ENCODE measurements at places on chromosomes 3 and 15. TPM values are rescaled to one million over a fixed set of nuclear protein-coding genes. Genes with fewer than 3 reads are reported as not detected.

- DNase-seq = no peak
Measured at GRCh38 chr15:62816342-62817069, 226.0 kb upstream of the TPM1 start.

DNA sequence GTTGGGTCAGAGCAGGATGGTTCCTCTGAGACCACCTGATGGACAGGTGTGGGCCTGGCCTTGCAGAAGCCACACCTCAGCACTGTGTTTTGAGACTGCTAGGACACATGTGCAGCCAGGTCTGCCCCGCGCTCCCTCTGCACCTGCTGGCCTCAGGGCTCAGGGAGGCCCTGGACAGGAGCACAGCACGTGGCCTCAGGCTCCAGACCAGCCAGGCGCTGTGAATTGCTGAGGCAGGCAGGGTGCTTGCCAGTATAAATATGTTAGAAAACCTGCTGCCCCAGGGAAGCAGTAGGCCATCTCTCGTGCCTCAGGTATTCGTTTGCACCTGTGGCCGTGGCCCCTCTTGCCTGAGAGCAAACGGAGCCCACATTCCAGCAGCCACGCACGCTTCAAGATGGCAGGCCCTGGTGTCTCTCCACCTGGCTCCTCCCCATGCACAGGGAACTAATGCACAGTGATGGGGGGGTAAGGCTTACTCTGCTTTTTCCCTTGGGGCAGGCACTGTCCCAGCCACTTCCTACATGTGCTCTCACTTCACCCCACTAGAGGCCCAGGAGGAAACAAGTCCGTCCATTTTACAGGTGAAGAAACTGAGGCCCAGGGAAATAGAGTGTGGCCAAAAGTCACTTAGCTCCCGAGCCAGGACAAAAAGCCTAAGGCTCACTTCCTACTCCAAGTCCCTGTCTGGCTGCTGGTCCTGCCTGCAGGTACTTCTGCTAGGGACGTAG lies 20.4 kb downstream of the SEC61A1 start:
- no peak for DNase-seq

DNA sequence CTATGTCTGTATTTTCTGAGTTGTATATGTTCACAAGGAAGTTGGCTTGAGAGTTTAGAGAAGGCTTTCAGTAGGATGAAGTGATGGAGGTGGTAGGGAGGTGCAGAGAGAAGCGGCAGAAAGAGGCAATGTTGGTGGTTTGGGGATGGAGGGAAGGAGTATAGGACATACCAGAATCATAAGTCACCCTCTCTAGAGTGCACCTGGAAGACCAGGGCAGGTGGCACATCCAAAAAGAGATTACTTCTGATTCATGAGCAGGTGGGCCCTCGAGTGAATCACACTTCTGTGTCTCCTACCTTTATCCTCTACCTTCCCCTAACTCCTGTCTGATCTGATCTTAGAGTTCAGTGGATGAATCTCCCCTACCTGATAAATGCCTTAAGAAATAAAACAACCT lies 41.8 kb upstream of the MRPL3 start:
- DNase-seq = no peak

Gene CLEC3B
- not detected for total RNA-seq

- no peak for DNase-seq
Measured at GRCh38 chr3:48543271-48543866, 13.2 kb downstream of the PFKFB4 start.

DNA sequence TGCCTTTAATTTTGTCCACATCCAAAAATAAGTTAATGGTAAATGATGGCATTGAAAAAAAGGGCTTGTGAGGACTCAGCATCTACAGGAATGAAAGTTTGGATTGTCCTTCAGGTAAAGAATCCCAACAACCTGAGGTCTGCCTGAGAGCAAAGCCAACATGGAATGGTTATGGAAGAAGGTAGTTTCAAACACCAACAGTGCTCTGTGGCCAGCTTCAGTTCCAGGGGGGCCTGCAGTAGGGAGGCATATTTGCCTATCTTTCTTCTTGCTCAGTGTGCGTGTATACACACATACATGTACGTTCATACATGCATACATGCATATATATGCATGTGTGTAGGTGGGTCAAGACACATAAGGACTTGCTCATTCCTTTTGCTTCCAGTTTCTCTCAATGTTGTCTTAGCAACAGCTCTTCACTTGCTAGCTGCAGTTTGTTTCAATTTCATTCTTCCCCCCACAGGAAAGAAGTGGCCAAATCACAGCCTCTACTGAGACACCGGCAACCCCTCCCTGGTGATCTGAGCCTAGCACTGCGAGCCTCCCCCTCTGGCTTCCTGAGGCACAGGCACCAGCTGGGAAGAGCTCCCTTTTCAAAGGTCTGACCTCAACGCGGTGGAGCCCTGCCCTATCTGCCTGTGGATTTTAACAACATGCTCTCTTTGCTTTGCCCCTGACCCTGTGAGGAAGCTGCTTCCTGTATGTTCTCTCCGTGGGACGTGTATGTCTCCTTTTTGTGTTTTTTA lies 146.2 kb downstream of the KLF13 start:
- peak; percentile 67 for DNase-seq

- DNase-seq = no peak
Measured at GRCh38 chr3:178223876-178224275, 312.4 kb upstream of the KCNMB2 start.

DNA sequence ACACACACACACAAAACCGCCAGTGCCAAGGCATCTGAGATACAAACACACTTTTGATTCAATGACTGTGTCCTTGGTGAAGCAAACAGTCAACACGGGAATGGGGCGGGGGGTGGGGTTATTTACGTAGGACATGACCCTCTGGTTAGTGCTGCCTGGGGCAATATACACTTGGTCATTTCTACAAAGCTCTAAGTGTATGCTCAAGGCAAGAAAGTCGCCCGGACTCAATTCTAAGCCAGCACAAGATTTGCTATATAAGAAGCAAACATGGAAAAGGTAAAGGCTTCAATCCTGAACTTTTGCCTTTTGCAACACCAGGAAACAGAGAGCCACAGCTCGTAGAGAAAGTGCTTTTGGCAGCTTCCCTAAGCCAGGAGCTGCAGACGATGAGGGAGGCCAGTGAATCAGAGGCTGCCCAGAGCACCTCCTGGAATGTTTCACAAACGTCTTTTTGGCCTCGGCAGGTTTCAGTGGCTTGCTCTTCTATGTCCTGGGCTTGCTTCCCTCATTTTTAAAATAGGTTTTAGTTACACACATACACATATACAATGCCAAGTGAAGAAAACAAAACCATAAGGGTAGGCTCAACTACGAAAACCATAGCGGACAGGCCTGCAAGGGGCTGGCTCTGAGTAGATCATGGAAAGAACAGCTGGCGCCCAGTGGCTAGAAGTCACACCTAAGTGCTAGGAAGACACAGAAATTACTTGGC lies 73.6 kb downstream of the TM4SF4 start:
- no peak for DNase-seq

- DNase-seq = no peak
Measured at GRCh38 chr3:130711565-130712324, 34.9 kb downstream of the PIK3R4 start.

- DNase-seq = no peak
Measured at GRCh38 chr15:66110864-66111263, 142.7 kb downstream of the MEGF11 start.

GRCh38 chr15:50234764-50235163 lies 30.8 kb downstream of the HDC start:
- DNase-seq = no peak

GRCh38 chr3:110881069-110881468 lies 190.5 kb upstream of the NECTIN3 start:
- peak; percentile 0 for DNase-seq

DNA sequence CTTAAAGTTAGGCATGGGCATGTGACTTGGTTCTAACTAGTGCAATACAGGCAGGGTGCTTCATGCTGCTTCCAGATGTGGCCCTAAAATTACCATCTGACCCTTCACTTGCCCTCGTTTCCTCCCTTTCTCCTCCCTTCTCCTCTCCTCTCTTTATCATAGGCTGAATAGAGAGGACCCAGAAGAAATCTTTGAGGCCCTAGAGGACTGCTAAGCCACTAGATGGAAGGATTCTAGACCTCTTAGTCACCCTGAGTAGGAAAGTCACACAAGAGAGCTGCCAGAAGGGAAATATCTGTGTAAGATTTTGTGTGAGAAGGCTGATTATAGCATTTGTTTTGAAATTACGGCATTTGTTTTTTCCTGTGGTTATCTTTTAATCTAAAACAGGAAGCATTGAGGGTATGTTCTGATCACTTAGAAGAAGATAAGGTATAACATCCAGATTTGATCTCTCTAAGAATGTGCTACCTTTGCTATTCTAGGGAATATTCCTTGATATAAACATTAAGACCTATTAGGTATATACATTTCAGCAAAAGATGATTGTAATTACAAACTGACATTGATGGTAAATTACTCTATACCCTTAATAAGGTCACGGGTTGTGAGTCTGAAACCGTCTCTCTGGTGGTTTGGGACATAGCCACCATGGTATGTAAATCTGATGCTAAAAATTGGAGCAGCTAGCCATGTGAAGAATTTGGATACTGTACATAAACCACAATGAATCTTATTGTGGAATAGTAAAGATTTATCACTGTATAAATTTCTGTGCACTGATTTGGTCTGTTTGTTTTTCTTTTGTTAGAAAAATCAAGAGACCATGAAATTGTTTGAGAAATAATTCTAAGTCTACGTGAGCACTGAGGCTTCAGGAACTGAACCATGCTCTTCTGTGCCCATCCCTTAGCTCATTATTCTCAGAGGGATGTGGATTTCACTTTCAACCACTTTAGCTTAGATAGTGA lies 84.1 kb downstream of the TP63 start:
- no peak for DNase-seq

Gene GOLGA8K
- total RNA-seq = 0.56 TPM

- no peak for DNase-seq
Measured at GRCh38 chr15:51132384-51133139, 37.9 kb upstream of the TNFAIP8L3 start.

DNA sequence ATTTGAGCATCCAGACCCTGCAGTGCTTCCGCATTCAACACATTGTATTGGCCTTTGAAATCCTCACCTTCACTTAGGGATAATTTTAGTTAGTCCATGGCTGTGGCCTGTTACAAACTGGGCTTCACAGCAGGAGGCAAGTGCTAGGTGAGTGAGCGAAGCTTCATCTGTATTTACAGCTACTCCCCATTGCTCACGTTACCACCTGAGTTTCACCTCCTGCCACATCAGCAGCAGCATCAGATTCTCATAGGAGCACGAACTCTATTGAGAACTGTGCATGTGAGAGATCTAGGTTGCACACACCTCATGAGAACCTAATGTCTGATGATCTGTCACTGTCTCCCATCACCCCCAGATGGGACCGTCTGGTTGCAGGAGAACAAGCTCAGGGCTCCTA lies 222.1 kb upstream of the NR2F2 start:
- no peak for DNase-seq

GRCh38 chr3:144112036-144112435 lies 140.4 kb downstream of the DIPK2A start:
- DNase-seq = no peak

Gene SERP1
- 123 TPM for total RNA-seq

Gene NIPA2
- total RNA-seq = 97.8 TPM

Gene B3GALNT1
- 14.0 TPM for total RNA-seq

DNA sequence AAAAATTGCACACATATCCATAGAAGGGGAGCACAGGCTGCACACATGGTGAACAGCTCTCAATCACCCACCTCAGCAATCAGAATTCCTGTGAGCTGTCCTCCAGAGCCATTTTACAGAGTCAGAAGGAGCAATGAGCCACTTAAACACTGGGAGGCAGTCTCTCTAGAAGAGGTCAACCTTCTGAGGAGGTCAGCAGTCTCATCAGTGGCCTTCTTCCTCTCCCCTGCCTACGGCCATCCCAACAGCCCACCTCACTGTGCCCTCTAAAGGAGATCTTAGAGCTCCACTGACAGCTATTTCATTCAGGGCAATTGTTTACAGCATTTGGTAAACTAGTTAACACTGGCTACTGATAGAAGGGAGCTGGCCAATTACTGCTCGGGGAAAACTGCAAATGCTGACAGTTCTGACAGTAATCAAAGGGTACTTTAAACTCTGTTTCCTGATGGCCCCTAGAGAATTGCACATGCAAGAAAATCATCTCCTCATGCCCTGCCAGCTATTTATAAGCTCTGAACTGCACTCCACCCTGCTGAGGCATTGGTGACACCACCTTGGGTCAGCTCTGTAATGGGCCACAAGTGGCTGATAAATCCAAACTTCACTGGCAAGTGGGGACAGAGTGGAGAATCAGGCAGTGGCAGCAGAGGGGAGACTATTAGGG lies 42.1 kb upstream of the TSPAN3 start:
- no peak for DNase-seq

DNA sequence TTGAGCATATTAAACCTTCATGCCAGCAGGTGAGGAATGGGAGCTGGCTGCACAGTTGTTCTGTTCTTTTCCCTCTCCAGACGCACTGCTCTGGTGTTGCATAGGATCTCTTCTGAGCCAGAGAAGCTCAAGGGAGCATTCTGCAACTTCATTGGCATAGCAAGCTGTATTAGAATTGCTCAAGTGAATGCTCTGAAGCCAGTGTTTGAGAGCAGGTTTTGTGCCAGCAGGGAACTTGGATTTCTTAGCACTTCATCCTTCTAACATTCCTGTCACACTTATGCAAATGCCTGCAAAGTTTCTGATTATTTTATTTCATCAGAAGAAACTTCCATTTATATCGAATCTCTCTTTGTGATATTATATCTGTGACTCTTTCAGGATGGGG lies 366.6 kb downstream of the AGBL1 start:
- DNase-seq = no peak

DNA sequence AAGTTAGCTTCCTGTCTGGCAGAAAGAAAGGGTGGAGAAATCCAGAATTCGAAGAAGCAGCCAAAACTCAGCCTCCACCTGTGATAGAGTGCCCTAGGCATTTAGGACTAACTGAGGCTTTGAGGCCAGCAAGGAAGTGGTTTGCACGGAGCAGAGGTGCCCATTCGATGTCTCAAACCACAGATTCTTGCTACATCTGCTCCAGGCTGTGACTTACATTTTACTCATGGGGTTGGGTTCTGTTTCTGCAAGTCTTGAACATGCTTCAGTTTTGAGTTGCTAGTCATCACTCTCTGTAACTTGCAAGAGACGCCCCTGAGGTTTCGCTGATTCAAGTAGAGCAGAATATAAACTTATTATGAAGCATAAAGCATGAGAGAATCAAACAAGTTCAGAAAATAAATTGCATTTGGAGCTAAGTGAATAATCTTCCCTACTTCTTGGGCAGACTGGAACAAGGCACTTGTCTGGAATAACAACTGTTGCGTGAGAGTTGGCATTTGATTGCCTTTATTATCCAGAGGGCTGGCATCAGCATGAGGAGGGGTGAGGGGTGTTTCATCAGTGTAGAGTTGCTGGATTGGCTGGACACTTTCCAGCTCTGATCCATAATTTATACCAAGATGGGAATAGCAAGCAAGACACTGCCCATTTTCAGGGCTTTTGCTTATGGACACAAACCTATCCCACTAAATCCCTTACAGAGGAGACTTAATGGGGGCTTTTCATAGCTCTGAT lies 256.5 kb downstream of the AGBL1 start:
- DNase-seq = no peak

Gene RTP4
- total RNA-seq = 4.6 TPM

Gene ACKR4
- total RNA-seq = 0.18 TPM

GRCh38 chr3:9301091-9301490 lies 51.6 kb upstream of the SRGAP3 start:
- no peak for DNase-seq

Gene EXD1
- total RNA-seq = not detected

Gene CCDC71
- 30.0 TPM for total RNA-seq
